ENCODE measurements at places on chromosomes 6 and 20.

GRCh38 chr20:8121666-8122065 lies 10.4 kb upstream of the PLCB1 start:
- no peak for DNase-seq

DNA sequence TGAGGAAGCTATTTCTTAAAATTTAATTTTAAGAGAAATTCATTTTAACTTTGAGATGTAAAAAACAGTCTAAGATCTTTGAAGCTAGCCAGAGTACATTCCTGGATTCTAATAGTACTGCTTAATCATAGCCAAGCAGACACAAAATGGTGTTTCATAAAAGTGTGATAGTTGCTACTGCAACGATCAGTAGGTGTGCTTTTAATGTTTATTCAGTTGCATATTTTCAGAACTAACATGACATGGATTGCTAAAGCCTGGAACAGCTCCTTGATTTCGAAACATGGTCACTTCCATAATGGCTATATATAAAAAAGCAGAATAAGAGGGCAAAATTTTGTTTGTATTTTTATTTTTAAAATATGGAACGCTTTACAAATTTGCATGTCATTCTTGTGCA lies 35.5 kb downstream of the SESN1 start:
- no peak for DNase-seq

DNA sequence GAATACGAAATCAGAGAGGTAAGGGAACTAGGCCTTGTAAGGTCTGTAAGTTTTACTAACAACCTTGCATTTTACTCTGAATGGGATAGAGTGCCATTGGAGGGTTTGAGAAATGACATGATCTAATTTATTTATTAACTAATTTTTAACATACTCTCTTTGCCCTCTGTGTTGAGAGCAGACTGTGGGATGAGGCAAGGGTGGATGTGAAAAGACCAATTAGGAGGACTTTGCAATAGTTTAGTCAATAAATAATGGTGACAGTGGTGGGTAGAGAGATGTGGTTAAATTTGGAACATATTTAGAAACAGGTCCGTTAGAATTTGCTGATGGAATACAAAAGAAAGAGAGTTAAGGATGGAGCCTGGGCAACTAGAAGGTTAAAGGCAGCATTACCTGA lies 60.0 kb downstream of the MKKS start:
- no peak for DNase-seq

DNA sequence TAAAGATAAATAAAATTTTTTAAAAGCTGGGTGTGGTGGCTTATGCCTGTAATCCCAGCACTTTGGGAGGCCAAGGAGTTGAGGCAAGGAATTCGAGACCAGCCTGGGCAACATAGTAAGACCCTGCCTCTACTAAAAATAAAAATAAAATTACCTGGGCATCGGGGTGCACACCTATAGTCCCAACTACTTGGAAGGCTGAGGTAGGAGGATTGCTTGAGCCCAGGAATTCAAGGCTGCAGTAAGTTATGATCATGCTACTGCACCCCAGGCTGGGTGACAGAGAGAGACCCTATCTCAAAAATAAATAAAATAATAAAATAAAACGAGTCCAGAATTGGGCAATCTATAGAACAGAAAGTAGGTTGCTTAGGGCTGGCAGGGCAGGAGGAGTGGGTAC lies 228.7 kb downstream of the BCAS1 start:
- DNase-seq = no peak

Data from astrocyte of the spinal cord (primary cell).